Panc1 (cell line): ENCODE measurements at places on chromosomes 6 and 20.

DNA sequence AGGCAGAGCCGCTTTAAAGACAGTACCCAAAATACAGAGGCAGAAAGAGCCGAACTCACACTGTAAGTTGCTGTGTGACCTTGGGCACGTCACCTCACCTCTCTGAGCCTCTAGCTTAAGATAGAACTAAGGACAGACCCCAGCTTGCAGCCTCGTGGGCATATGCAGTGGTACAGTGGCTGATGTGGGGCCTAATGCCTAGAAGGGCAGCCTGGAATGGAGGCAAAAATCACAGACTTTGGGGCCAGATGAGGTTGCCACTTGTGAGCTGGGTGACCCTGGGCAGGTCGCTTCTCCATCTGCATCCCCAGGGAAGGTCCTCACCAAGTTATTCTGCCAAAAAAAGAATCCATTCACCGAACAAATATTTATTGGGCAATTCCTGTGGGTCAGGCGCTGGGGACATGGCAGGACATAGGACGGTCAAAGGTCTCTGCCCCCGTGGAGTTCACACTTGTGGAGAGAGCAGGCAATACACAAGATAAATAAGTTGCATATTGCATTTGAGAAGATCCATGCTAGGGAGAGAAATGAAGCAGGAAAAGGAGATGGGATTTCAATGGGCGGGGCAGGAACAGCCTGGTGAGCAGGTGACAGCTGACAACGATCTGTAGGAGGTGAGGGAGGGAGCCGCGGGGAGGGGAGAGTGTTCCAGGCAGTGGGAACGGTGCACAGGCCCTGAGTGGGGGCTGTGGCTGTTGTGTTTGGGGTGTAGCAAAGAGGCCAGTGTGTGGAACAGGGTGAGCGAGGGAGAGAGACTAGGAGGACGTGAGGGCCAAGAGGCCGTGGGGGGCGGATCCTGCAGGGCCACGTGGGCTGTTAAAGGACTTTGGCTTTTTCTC is 115.2 kb downstream of the CEBPB start:
- no peak for DNase-seq

DNA sequence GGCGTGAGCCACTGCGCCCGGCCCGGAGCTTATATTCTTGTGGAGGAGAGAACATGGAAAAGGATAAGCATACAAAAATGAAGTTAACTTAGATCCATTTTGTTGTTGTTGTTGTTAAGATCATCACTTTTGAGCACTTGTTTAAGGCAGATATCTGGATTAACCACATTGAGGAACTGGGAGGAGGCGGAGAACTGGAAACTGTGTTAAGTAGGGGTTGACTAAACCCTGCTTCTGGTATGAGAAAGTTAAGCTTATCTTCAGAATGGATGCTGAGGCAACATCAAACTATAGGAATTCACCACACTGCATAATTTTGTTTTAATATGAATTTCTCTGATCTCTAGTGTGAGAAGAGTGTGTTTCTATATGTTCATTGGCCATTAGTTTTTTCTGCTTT is 57.6 kb downstream of the GCNT2 start:
- DNase-seq, result no peak

- no peak for DNase-seq
Observed at GRCh38 chr6:167663784-167664443, 162.8 kb upstream of the AFDN start.

DNA sequence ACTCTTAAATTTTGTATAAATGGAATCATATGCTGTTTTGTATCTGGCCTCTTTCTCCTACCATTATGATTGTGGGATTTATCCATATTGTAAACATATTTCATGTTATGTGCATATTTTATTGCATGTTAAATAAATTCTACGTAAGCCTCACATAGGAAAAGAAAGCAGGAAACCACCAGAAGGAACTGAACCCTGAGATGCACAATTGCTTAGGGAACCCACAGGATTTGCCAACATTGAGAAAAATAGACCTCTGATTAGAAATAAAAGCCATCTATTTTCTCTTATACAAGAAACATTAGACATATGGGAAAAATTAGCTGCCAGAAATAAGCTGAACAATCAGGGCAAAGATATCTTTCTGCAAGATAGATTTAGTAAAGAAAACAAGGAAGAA is 111.2 kb upstream of the CARMIL1 start:
- no peak for DNase-seq

DNA sequence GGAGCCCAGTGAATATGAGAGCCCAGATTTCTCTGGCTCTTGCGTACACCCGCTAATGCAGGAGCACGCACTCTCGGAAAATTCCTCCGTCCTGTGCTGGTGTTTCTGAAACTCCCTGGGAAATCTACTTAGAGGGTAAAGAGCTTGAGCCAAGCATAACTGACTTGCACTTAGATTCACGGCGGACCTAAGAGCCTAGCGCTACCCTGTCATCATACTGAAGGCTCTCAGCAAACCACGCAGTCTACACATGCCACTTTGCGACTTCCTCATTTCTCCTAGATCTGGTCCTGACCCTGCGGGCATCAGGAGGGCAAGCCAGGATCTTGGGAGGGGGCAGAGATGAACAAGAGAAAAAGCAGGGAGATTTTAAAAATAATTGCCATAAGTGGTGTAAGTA is 324.7 kb downstream of the CD83 start:
- DNase-seq, result no peak

- no peak for DNase-seq
Observed at GRCh38 chr6:54267798-54268197, 40.4 kb upstream of the TINAG start.
